KBM-7 (cell line): ENCODE measurements at places on chromosomes 2 and 18.
A peak's percentile ranks its signal among the peaks of the same experiment; 100 is the strongest.

- no peak for DNase-seq
Measured at GRCh38 chr2:33518929-33519328, 42.5 kb downstream of the RASGRP3 start.

GRCh38 chr2:101998896-101999789 lies 7.4 kb downstream of the IL1R2 start:
- no peak for DNase-seq

GRCh38 chr2:26559556-26559955 lies 81.6 kb downstream of the CIB4 start:
- DNase-seq, result no peak

DNA sequence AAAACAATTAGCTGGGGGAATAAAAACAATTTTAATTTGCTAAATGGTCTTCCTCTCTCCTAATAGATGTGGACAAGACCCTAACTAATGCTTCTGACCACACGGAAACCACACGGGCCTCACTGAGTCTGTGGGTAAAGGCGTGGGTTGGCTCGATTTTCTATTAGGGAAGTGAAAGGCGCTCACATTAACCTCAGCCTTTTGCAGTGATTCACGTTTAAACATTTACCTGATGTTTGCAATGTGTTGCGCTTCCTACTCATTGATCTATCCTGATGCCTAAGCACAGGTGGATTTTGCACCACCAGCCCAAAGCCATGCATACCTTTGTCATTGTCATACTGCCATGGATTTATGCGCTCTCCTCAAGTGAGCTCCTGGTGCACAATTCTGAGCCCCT lies 35.6 kb upstream of the NRP2 start:
- no peak for DNase-seq

DNA sequence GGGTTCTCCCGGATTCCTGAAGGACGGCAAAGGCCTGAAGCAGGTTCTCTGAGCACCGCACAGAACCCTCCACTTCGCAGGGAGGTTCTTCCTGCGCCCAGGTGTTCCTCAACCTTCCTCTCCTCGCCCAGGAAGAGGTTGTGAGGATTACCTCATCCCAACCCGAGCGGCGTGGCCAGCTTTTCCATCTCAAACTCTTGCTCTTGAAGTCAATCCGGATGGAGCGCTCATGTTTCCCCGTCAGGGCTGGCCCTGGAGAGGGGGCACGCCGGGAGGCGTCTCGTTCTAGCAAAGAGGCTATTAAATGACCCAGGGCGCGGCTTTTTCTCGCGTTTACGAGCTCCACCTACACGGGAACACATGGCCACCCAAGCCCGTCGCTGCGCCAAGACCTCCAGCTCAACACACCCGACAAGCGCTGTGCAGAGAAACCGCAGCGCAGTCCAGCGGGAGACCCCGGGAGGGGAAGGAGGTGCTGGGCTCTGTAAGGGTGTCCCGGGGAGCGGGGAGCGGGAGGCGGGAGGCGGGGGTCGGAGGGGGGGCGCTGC lies 540 bp upstream of the RAB10 start:
- DNase-seq, result peak; percentile 88

DNA sequence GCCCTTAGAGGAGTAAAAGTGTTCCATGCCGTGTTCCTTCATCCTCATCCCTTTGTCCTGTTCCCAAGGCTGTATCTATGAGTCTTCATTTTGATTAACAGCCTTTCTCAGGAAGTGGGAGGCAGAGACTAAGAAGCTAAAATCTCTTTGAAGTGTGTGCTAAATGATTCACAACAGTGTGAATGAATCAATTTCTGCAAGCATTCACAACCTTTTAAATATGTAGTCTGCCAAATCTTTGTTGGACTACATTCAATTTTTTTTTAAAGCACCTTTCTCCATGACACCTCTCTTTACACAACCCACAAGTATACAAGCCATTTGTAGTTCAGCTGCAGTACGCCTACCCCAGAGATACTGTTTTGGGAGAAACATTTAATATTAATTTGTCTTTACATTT lies 408.6 kb upstream of the FANCL start:
- no peak for DNase-seq

GRCh38 chr18:49510393-49511115 lies 23.5 kb upstream of the C18orf32 start:
- DNase-seq, result peak; percentile 61

DNA sequence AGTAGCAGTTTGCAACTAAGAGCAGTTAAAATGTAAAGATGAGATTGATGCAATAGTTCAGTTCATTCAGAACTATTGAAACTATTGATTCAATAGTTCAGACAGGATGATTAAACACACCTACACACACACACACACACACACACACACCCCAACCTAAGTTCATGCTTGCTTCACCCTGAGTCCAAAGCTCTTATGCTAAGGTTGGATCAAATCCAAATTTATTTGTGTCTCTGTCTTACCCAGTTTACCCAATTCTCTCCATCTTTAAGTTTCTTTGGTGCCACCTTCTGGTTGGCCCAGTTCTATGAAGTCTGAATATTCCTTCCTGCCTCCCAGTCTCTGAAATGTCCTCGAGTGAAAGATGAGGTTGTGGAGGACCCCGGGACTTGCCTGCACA lies 5.1 kb downstream of the SERPINB8 start:
- DNase-seq, result peak; percentile 22

- DNase-seq, result no peak
Measured at GRCh38 chr2:164363646-164364045, 257.6 kb downstream of the GRB14 start.

GRCh38 chr2:120844070-120844738 lies 108.5 kb downstream of the GLI2 start:
- DNase-seq, result no peak

DNA sequence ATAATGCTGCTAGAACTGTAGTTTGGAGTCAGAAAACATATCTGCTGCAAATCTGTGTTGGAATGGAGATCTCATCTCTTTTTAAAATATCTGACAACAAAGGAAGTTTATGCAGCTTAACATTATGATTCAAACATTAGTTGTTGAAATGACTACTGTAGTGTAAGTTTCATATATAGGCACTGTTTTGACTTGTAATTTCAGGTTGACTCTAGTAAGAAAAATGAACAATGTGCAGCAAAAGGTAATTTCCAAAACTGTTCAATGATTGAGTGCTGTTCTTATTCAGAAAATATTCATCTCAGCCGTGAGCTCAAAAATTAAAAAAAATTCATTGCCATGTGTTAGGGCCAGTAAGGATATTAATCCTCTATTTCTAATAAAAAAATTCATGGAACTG lies 48.5 kb downstream of the CCDC138 start:
- no peak for DNase-seq

DNA sequence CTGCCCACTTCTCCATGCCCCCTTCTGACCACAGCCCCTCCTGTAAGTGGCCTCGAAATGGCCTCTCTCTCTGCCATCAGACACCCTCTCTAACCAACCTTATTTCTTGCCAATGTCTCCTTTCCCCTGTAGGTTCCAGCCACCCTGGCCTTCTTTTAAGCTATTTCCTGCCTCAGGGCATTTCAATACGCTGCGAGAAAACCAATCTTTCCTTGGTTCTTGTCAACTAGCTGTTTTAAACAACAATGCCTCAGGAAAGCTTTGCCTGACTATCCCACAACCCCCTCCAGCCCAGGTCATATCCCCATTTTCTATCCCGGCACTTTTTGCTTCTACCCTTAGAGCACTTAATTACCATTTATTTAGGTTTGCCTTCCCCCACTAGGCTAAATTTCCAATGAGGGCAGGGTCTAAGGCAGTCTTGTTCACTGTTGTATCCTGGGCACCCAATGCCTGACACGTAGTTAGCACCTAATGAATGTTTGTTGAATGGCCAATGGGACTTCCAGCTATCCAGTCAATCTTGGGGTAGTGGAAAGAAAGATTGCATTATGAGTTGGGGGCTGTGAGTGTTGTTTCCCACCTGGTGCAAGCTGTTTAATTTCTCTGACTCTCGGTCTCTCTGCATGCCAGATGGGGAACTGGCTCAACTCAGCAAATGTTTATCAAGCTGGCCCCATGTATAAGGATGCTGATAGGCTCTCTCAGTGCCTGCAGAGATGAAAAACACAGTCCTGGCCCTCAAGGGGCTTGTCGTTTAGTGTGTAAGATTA lies 291.2 kb downstream of the SRBD1 start:
- no peak for DNase-seq

DNA sequence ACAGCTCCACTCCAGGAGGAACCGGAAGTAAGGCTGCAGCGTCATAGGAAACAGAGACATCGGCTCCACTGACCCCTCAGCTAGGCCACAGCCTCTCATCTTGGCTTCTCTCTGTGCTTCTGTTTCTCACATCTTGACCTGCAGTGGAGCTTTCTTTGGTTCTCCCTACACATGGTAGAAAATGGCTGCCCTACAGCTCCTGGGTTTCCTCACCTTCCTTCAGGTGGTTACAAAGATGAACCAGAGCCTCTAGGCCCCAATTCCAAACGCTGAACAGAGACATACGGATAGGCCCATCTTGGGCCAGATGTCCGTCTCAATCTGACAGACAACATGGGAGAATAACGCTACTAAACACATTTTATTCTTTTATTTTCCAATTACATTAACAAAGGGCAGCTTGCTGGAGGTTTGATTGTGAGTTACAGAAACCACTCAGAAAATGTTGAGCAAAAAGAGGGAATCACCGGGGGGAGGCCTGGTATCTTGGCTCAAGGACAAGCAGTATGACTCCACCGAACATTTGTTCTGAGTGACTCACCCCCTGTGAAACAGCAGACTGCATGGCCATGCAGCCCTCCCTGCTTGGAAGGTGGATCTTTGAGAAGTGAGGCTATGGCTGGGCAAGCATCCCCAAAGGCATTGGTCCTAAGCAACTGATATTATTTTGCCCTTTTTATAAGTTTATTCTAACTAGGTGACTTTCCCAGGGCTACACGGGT lies 303.5 kb downstream of the CDCA7 start:
- no peak for DNase-seq

DNA sequence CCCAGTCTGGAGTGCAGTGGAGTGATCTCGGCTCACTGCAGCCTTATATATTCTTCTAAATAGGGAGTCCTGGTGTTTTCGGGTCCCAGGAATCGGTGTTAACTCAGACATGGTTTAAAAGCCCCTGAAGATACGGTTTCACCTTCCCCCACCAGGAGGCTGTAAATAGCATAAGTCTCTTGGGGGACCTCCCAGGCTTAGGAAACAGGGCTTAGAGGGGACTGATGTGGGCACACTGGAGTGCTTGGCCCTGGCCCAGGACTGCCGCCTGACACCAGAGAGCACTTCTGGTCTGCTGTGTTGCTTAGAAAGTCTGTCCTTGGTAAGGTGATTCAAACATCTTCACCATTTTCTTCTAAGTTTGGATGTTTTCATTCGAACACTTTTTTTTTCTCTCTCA lies 39.7 kb upstream of the MAP4K4 start:
- DNase-seq, result no peak

DNA sequence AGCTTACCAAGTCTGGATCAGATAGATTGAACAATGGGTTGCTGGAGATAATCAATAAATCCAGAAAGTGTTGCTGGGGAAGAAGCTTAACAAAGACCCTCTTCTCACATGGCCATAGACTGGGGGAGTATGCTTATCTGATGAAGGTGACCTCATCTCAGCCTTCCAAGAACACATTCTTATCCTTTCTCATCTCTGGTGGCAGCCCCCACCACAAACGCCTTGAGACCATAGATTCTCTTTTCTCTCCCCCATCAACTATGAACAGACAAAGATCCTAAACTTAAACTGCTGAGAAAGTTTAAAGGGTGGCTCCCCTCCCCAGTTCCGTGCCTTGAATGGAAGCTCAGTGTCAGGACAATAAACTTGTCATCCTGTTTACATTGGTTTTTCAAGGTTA lies 428.7 kb upstream of the TRIB2 start:
- peak; percentile 13 for DNase-seq

DNA sequence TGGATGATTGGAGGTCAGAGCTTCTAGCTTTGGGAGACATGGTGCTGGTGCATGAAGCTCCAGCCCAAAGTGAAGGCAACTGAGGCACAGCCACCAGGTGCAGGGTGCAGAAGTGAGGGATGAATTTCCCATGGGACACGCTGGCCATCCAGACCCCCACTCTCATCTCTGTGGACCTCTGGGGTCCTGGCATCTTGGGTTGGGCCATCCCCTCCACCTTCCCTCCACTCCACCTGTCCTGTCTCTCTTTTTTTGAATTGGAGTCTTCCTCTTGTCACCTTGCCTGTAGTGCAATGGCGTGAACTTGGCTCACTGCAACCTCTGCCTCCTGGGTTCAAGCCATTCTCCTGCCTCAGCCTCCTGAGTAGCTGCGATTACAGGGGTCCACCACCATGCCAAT lies 3.4 kb downstream of the NGEF start:
- no peak for DNase-seq

DNA sequence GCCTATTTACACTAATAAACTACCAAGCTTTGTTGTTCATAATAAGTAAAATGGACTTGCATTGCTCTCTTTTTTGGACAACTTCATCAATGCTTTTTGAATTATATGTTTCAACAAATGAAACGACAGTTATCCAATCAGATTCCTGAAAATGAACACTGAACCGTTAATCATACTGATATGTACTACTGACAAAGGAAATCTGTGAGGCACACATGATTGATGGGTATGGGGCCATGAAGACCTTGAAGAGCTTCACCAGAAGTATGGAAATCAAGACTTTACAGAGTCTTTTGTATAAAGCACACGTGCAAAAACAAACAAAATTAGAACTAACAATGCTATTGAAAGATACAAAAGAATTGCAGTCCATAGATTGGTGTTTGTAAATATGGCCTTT lies 51.2 kb downstream of the HNMT start:
- no peak for DNase-seq

GRCh38 chr2:120574620-120575019 lies 161.0 kb upstream of the GLI2 start:
- no peak for DNase-seq

- DNase-seq, result no peak
Measured at GRCh38 chr2:63035169-63035568, 15.5 kb upstream of the OTX1 start.

GRCh38 chr18:13621886-13622619 lies 104.3 kb downstream of the FAM210A start:
- DNase-seq, result no peak

- peak; percentile 37 for DNase-seq
Measured at GRCh38 chr18:57585855-57586250, 649 bp downstream of the FECH start.

- DNase-seq, result no peak
Measured at GRCh38 chr18:6807515-6808257, 78.2 kb downstream of the ARHGAP28 start.

GRCh38 chr18:9671214-9671613 lies 36.9 kb upstream of the RAB31 start:
- no peak for DNase-seq

DNA sequence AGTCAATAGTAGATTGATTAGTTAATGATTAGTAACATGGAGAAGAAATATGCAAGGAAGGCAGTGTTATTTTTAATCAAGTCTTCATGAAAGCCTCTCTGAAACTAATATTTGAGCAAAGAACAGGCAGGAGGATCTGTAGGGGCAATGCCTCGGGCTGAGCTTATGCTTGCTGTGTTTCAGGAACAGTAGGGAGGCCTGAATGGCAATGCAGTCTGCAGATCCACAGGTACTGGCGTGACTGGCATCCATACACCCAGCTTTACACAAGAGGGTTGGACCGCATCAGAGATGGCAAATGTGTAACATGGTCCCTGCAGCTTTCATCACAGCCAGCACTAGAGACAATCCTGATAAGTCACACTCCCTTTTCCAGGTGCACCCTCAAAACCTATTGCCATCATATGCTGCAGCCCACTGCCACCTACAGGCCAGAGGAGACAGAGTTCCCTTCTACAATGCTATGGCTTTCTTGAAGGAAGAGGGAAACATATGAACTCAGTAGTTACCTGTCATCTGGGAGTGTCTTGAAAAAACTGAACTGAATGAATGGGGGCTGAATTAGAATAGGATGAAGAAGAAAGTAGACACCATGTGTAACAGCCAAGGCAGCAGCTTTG lies 582.4 kb upstream of the RAB6C start:
- DNase-seq, result peak; percentile 42

GRCh38 chr2:132837769-132838168 lies 167.8 kb upstream of the LYPD1 start:
- no peak for DNase-seq
